ENCODE measurements at places on chromosomes 6 and 20.

- DNase-seq: no peak
These were observed 106.7 kb upstream of the DTNBP1 start for GRCh38 chr6:15769511-15770018.

DNA sequence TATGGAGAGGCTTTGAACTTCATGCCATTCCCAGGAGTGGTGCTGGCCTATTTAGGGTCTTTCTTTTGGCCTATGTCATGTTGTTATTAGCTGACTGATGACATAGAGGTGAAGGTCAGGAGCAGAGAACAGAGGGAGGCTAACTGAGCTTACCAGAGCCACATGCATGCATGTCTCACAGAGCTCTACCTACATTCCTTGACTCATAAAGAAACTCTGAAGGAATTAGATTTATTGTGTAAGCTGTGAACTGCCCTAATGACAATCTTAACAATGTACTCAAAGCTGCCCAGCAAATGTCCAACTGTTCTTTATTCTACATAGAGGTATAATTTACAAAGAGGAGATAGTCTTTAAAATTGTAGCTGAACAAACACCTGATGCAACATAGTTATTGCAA is 192.7 kb upstream of the CNR1 start:
- DNase-seq: no peak

DNA sequence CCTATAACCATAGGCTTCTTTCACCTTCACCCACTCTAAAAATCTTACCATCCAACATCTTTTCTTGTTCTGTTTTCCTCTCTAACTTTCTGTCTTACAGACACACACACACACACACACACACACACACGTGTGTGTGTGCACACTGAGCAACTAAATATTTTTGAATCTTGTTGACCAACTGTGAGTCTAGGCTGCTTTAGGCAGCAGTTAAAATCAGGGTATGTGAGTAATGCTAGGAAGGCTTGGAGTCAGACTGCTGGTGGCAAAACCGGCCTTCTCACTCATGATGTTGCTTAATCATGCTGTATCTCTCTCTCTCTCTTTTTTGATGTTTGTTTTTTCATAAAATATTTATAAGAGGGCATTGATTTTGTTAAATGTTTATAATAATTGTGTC is 103.1 kb upstream of the TBX18 start:
- no peak for DNase-seq

DNA sequence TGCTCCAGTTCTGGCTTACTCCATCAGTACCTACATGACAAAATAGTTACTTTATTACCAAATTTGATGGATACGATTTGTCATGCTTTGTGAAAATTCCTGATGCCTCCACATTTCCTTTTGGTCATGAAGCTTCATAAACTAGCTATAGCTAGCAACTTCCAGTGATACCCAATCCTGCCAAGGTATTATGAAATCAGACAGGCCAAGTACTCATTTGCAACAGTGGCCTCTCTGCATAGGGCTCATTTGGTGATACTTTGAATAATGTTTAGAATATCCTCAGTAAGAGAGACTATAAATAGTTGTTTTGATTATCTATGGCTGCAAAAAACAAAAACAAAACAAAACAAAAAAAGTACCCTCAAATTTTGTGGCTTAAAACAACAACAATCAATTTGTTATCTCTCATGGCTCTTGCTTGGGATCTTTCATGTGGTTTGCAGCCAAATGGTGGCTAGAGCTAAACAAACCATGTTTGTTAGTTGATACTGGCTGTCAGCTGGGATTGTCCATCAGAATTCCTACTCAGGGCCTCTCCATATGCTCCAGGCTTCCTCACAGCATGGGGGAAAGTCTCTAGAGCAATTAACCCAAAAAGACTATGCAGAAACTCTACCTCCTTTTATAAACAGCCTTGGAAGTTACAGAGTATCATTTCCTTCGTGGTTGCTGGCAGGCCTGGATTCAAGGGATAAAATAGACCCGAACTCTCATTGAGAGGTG is 10.1 kb upstream of the PRL start:
- no peak for DNase-seq

DNA sequence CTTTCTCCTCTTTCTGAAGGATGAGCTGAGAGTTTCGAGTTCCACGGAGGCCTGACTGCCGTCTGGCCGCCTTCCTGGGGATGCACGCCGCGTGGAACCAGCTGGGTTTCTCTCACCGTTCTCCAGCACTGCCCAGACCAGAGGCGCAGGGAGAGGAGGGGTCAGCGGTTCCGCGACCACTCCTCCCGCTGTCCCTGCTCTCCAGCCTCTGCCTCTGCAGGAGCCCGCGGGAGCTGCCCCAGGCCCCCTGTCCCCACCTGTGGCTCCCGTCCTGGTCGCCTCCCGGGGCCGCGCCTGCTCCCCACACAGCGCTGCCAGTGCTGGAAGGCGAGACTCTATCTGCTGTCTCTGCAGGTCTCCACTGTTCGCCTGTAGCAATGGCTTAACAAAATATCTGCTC is 106.8 kb upstream of the AFDN start:
- no peak for DNase-seq
